HFFc6 (cell line): ENCODE measurements at places on chromosomes 7 and 10.

- peak; percentile 92 for DNase-seq
Observed at GRCh38 chr10:33412653-33413361, 78.3 kb upstream of the NRP1 start.

DNA sequence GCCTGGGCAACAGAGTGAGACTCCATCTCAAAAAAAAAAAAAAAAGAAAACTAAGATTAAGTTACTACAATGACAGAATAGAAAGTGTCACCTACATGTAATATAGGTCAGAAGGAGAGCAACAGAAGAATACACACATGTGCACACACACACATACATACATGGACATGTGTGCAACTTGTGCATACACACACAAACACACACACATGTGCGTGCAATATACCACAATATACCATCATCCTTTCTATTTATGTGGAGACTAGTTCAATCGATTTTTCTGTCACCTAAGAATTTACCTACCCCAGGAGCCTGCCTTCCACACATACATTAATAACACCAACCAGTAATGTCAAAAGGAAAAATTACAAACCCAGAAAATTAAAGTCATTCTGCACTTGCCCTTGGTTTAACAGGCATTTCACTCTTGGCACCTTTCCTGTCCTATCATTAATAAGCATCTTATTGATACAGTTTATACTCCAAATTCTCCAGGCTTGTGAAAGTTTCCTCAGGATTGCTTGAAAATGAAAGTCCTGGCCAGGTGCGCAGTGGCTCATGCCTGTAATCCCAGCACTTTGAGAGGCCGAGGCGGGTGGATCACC lies 2.5 kb downstream of the PNLIPRP1 start:
- DNase-seq = no peak

DNA sequence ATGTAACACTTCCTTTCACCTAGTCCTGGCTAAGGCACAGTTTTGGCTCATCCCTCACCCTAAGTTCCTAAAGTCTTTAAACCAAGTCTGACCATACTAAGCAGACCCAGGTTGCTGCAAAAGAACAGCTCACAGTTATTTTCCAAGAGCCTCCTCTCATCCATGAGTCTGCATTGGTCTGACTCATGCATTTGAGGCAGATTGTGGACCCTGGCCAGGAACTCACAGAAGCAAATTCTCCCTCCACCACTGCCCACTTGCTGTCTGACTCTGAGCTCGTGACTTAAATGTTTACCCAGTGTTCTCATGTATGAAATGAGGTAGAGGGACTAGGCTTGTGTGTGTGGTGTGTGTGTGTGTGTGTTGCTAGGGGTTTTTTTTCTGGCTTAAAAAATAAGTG lies 1272.8 kb downstream of the TYW1 start:
- DNase-seq = no peak

GRCh38 chr7:111743244-111743847 lies 181.1 kb upstream of the IMMP2L start:
- no peak for DNase-seq
